SK-N-SH (cell line): ENCODE measurements at places on chromosomes 5 and 9.

DNA sequence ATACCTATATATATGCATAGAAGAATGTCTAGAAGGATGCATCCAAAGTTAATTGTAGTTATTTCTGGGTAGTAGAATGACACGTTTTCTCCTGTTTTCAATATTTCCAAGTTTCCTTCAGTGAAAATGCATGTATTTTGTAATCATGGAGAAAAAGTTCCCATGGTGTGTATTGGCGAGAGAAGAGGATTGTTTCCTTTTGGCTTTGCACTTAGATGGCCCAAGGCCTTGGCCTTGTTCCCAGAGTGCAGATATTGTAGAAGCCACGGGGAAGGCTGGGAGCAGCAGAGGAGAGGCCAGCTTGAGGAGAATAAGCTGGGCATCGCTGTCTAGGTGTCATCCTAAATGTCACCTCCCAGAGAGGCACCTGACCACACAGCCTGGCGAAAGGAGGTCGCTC lies 44.0 kb downstream of the IRF1 start:
- no peak for DNase-seq

- DNase-seq: no peak
Observed at GRCh38 chr5:36630201-36631145, 24.1 kb downstream of the SLC1A3 start.

DNA sequence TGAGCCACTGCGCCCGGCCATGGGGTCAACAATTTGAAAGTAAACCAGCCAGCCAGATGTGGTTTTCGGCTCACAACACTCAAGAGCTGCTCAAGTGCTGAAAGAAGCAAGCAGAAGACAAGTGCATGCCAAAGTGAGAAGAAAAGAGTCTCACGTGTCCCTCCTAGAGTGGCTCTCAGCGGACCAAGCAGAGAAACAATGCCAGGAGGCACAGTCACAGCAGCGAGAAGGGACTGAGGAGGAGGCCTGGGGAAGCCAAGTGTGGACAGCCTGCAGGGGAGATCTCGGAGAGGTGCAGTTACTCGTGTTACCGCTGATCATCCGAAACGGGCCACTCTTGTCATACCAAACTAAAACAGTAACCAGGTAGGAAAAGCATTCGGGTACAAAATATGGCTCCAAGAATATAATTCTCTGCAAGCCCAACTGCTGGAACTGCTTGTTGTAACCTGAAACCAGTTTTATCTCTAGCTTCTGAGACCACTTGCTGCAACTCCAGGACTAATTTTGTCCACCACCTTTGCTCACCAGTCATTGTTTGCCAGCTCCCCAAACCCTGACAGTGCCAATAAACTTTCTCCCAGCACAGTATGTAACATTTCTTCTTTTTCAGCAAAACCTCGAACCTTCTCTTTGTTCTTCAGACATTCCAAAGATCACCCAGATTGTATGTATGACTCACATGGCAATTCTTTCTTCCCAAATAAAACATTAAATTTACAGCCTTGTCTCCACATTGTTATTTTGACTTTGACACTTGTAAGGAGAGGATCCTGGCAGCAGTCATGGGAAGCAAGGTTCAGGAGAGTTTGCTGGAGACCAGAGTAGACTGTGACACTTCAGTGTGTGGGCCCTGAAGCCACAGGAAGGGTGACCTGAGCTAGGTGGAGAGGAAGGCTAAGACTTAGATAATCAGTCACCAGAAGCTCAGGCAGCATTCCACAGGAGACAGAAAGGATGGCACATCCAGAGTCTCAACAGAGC lies 6.3 kb downstream of the SLC35D2 start:
- no peak for DNase-seq

- DNase-seq: no peak
Observed at GRCh38 chr9:125691869-125692268, 15.1 kb downstream of the MAPKAP1 start.

DNA sequence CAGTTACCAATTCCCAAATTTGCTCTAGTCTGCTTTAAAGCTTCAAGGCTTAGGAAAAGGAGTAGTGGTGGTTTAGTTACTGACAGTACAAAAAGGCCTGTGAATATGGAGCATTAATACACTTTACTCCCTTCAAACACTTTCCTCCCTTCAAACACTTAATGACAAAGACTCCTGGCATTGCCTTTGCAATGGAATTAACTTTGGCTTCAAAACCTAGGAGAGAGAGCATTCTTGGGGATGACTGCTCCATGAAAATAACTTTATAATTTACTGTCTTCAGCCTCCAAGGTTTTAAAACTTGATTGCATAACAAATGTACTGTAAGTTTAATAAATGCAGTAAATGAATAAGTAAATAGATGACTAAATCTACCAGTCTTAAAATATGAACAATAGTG lies 185.6 kb downstream of the TRPM3 start:
- DNase-seq: no peak
